Caudate nucleus (tissue), 63 donors: ENCODE measurements at places on chromosomes 1 and 21.

DNA sequence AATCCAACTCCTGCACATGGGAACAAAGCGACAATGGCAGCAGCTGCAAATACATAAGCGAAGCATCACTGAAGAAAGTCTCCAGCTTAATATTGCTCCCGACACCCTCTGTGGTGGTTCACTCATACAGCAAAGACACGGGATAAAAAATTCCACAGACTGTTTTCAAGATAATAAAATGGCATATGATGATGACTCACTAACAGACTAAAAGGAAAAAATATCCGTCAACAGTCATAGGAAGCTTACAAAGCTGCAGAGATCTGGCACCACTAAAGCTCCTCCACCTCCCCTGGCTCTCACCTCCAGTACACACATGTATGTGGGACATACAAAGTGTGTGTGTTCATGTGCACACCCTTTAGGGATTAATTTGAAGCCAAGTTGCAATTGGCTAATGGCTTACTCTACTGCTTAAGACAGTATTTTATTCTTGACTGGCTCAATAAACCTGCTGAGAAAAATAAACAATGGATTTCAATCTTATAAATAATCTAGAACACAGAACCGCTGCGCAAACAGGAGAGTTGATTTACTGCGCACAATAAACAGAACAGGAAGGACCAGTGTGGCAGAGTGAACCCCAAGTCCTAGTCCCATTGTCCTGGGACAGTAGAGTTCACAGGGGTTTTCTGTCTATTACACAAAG, 94.4 kb downstream of the SLC45A1 start:
- no peak for DNase-seq

- no peak for DNase-seq
Observed at GRCh38 chr1:63326106-63326472, 3.7 kb downstream of the FOXD3 start.

DNA sequence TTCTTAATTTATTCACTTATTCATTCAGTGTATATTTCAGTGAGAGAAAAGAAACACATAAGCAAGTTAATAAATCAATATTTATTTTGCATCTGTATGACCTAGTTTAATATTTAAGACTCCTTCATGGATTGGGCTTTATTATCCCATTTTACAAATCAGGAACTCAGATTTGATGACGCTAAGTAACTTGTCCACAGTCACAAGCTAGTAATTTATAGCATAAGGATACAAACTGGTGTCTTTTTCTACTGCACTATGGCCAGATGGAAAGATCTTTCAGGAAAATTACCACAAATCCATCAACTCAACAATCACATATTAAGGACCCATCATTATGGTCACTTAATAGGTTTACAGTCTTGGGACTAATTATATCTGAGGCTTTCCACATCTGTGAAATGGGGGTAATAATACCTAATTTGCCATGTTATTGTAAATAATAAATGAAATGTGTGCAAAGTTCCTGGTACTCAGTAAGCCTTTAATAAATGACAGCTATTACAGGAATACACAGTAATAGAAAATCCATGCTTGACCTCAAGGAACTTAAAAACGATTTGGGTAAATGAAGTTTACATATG, 13.3 kb downstream of the CDKN2C start:
- no peak for DNase-seq

- DNase-seq: no peak
Observed at GRCh38 chr1:225747566-225747965, 30.1 kb upstream of the SRP9 start.

DNA sequence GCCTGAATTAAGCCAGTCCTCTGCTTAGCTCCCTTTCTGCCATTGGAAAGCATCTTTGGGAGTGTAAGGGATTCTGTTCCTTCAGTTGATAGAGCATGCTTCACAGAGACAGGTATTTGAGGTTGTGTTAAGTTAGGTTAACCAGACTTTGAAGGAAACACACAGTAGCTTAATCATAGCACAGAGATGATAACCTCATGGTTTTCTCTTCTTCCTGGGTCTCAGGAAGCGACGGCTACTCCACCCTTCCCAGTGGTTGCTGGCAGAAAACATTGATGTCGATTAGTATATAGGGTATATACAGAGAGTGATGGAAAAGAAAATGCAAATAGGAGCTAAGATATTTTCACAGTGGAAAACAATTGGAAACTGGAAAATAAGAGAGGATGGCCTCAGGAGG, 42.0 kb downstream of the S1PR1 start:
- DNase-seq: no peak

DNA sequence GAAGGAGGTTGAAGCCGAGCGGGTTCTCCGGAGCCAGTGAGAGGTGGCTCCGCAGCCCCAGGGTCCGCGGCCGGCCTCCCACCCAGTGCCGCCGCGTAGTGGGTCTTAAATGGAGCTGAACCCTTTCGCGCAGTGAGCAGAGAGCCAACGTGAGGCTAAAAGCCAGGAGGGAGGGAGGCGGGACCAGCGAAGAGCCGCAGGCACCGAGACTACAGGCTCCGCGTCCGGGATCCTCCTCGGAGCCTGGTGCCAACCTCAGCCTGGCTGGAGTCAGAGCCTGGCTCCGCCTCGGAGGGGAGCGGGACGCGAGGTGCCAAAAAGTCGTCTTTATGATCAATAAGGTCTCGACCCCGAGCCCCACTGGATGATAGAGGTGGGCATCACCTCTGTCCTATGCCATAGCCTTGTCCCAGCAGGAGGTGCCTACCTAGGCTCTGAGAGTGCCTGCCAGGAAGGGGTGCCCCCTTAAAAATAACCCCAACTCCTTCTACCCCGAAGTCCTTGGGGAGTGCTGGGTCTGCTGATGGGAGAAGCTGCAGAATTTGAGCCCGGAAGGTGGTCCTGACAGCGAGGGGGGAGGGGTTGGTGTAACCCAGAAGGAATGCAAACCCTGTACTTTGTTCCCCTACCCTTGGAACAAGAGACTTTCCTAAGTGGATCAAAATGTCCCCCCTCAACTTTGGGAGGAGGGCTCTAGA, 1.6 kb downstream of the IGSF21 start:
- no peak for DNase-seq

GRCh38 chr1:160488347-160489058, 34.6 kb downstream of the SLAMF6 start:
- no peak for DNase-seq

- no peak for DNase-seq
Observed at GRCh38 chr1:236627727-236628408, 23.6 kb upstream of the HEATR1 start.
